Kidney glomerular epithelial cell (primary cell): ENCODE measurements at places on chromosomes 16 and 17.

DNA sequence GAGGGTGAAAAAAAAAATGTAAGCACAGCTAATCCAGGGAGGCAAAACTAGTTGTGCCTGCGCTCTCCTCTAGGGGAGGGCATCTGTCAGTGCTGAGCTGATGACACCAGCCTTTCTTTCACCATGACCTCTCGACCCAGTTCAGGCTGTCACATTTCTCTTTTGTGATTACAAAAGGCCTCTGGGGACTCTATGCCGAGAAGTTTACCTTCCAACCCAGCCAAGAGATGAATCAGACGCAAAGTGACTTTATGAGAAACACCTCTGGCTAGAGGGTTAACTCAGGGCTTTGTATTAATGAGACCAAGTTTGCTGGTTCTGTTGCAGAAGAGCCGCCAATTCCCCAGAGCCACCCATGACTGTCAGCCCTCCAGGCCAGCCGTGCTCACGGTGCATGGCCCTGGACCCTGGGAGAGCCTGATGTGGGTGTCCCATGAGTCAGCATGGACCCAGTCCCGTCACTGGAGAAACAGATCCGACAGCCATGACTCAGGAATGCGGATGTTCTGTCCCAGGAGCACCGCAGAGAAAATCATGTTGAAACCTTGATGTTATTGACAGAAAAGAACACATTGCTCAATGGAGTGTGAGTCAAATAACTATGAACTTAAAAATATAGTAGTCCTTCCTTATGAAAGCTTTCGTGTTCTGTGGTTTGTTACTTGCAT is 437.2 kb downstream of the HS3ST3B1 start:
- no peak for DNase-seq

DNA sequence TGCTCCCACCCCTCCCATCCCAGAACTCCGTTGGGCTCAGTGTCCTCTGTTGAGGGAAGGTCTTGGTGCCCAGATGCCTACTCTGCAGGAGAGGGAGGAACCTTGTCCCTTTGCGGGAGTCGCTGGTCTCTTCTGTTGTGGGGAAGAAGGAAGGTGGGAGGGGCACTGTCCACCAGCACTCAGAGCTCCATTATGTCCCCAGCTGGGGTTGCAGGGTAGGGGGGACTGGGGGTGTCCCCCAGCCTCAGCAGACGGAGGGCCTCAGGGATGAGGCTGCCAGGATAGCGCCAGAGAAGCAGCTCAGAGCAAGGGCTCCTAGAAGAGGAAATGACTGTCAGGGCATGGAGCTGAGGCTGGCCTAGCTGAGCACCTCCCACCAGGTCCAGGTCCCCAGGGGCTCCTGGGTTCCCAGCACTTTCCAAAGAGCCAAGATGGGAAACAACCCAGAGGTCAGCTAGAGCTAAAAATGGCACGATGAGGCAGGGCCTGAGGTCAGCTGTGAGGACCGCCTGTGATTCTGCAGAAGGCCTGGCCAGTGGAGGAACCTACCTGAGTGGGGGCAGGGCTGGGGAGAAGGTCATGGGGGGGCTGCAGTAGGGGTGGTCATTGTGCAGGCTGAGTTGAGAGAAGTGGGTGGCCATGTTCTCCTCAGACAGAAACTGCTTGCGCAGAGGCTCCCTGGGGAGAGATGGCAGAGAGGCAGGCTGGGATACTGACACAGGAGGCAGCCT is 893 bp downstream of the HCFC1R1 start:
- DNase-seq: no peak

GRCh38 chr17:4515501-4515900 is 16.8 kb downstream of the SPNS2 start:
- no peak for DNase-seq

DNA sequence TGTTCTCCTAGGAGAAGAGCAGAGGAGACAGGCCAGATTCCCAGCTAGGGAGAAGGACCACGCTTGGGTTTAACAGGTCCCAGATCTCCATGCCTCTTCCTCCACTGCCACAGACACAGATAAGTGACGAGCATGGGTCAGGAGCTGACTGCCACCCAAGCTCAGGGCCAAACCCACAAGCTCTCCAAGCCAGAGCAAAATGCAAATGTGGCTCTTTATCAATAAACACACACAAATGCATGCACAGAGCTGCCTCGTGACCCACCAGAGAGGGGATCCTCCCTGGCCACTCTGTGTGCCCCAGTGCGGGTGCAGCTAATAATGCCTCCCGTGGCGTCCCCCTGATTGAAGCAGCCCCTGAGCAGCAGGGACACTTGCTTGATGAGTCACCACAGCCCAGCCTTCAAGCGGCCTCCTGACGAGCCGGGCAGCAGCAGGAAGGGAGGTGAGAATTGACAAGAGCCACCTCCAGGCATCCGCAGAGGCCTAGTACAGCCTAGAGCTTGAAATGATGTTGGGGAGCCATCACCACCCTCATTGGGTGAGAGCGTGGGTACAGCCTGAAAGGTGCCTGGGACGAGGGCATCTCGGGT is 143.9 kb downstream of the CCDC182 start:
- no peak for DNase-seq

DNA sequence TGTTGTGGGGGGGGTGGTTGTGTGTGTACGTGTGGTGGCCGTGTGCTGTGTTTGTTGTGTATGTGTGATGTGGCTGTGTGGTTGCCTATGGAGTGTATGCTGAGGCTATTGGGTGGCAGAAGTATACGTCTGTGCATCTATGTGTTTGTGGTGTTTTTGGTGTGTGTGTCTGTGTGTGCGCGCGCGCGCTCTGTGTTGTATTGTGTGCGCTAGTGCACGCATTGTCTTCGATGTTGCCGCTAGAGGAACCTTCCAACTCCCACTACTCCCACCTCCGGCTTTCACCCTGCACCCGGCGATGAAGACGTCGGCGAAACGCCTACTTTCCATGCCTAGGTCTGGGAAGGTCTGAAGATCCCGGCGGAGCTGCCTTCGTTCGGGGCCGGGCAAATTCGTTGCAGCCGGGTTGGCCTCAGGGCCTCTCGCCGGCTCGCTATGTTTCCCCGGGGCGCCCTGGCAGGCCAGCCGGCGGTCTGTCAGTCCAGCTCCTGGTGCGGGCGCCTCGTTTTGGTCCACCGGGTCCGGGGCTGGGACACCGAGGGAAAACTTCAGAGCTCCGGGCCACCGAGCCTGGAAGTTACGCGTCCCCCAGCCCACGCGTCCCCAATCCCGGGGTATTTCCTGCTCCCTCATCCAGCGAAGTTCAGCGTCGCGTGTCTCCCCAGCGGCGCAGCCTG is 5.2 kb upstream of the DLX4 start:
- no peak for DNase-seq
